Cerebellum (tissue), 4 donors: ENCODE measurements at places on chromosomes 2 and 18. TPM values are rescaled to one million over a fixed set of nuclear protein-coding genes. Genes with fewer than 3 reads are reported as not detected.

CHRNA1 gene
- not detected for total RNA-seq

ITPRIPL1 gene
- total RNA-seq: 4.9 TPM

CD8B2 gene
- total RNA-seq: not detected

FZD7 gene
- total RNA-seq: 48.7 TPM

ASAP2 gene
- 61.2 TPM for total RNA-seq

CFAP65 gene
- total RNA-seq: 1.00 TPM

MAB21L4 gene
- total RNA-seq: not detected

ACVR2A gene
- 70.9 TPM for total RNA-seq

PLGLB2 gene
- 7.3 TPM for total RNA-seq

GCC2 gene
- 41.7 TPM for total RNA-seq

PTMA gene
- total RNA-seq: 478 TPM

OBSL1 gene
- total RNA-seq: 43.1 TPM

RBM44 gene
- 2.2 TPM for total RNA-seq

CRYGC gene
- total RNA-seq: not detected

PROKR1 gene
- total RNA-seq: 2.7 TPM

LIMS1 gene
- 20.6 TPM for total RNA-seq

SMAD7 gene
- total RNA-seq: 14.9 TPM

FBXO11 gene
- 194 TPM for total RNA-seq

MRPL33 gene
- 63.4 TPM for total RNA-seq

HAUS1 gene
- total RNA-seq: 23.7 TPM

RPRD1A gene
- 108 TPM for total RNA-seq

NHEJ1 gene
- total RNA-seq: 18.1 TPM

ANO7 gene
- total RNA-seq: 0.54 TPM

KIF5C gene
- 340 TPM for total RNA-seq

SLC9A4 gene
- not detected for total RNA-seq

PLB1 gene
- 4.3 TPM for total RNA-seq

OXER1 gene
- total RNA-seq: 0.18 TPM

CREG2 gene
- total RNA-seq: 8.6 TPM

MAIP1 gene
- 18.3 TPM for total RNA-seq

SOWAHC gene
- total RNA-seq: 20.6 TPM

GPR39 gene
- 4.3 TPM for total RNA-seq

RPRM gene
- 7.0 TPM for total RNA-seq

SPEG gene
- 11.3 TPM for total RNA-seq

ZNF638 gene
- total RNA-seq: 386 TPM

ARHGEF4 gene
- total RNA-seq: 35.3 TPM

CAVIN2 gene
- total RNA-seq: 10.5 TPM

ZNG1B gene
- 39.5 TPM for total RNA-seq

FSIP2 gene
- total RNA-seq: 3.3 TPM

KCNS3 gene
- total RNA-seq: 4.6 TPM

SERPINB7 gene
- total RNA-seq: not detected

SPATA3 gene
- not detected for total RNA-seq

FAM228A gene
- 3.5 TPM for total RNA-seq

EVX2 gene
- total RNA-seq: 0.73 TPM

ALPP gene
- not detected for total RNA-seq

TRABD2A gene
- 1.4 TPM for total RNA-seq

LHCGR gene
- 1.5 TPM for total RNA-seq

FRZB gene
- total RNA-seq: 10.2 TPM

ATG16L1 gene
- 36.7 TPM for total RNA-seq

SLC23A3 gene
- 1.3 TPM for total RNA-seq

MATN3 gene
- total RNA-seq: 3.1 TPM
